GM13977 (cell line): ENCODE measurements at places on chromosomes 1 and 21.

DNA sequence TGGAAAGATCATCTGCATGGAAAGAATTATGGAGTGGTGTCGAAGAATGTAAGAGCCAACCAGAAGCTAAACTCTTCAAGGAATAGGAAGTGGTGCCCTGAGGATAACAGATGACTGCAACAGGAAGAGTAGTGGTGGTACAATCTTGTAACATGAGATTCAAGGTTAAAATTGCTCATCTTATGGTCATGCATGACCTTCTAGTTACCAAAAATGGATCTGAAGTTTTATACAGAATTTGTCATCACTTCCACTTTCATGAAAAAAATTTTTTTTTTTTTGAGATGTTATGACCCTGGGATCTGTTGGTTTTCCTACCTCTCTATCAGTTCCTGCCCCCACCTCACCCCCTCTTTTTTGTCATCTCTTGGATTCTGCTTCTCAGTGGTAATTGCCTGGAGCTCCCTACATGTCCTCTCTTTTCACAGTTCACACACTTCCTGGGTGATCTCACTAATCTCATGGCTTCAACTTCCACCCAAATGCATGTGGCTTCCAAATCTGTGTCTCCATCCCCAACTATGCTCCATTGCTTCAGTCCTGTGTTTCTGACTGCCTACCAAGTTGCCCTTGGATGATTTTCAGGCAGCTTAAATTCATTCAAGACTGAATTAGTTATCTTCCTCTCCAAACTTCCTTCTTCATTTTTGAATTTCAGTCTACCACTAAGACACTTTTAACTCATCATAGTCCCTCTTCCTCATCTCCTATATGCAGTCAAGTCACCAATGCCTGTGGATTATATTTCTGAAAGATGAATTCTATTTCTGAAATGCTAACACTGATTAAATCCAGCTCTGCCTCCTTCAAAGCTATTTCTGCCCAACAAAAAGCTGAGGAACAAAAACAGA lies 48.4 kb downstream of the SLAMF6 start:
- DNase-seq: no peak

- peak; percentile 55 for DNase-seq
These were observed 778 bp downstream of the EVI5 start for GRCh38 chr1:92784021-92784638.

DNA sequence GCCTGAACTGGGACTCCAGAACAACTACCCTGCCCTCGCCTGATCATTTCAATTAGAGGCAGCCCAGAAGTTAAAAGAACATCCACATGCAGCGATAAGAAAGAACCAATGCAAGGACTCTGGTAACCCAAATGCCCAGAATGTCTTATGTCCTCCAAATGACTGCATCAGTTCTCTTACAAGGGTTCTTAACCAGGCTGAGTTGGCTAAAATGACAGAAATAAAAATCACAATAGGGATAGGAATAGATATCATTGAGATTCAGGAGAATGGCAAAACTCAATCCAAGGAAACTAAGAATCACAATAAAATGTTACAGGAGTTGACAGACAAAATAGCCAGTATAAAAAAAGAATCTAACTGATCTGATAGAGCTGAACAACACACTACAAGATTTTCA lies 80.1 kb upstream of the PTGFR start:
- DNase-seq: no peak

GRCh38 chr1:1287288-1288110 lies 7.3 kb downstream of the SCNN1D start:
- DNase-seq: no peak

- DNase-seq: no peak
These were observed 743 bp upstream of the KRTAP10-10 start for GRCh38 chr21:44636209-44637017.

GRCh38 chr1:238281418-238281817 lies 390.7 kb upstream of the ZP4 start:
- DNase-seq: no peak

- DNase-seq: peak; percentile 50
These were observed 681 bp upstream of the UBXN10 start for GRCh38 chr1:20184997-20185833.

DNA sequence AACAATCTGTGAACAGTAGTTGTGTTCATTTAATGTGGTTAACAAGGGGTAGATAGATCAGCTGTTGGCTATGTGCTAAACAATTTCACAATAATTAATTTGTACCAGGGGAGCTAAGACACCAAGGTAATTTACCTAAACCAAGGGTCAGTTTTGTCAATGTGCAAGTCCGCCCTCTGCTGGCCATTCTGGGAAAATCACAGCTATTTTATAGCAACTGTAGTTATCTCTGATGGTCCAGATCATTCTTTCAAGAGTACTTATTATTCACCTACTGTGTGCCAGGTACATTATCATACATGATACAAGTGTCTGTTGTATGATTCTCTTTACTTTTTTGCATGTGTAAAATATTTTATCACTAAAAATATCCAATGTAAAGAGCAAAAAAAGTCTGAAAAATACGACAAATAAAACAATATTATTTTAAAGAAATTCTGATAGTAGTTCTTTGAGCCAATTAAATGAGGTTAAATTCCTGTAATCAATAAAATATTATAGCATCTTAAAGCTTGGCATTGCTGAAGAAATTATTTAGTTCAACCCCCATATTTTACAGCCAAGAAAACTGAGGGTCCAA lies 312.3 kb upstream of the FAM78B start:
- peak; percentile 19 for DNase-seq

- DNase-seq: no peak
These were observed 3.3 kb downstream of the NCMAP start for GRCh38 chr1:24558902-24559791.
